ENCODE measurements at places on chromosomes 12 and 14.
A peak's percentile ranks its signal among the peaks of the same experiment; 100 is the strongest.

- DNase-seq = no peak
Observed at GRCh38 chr12:123860377-123860776, 98.3 kb downstream of the DNAH10 start.

DNA sequence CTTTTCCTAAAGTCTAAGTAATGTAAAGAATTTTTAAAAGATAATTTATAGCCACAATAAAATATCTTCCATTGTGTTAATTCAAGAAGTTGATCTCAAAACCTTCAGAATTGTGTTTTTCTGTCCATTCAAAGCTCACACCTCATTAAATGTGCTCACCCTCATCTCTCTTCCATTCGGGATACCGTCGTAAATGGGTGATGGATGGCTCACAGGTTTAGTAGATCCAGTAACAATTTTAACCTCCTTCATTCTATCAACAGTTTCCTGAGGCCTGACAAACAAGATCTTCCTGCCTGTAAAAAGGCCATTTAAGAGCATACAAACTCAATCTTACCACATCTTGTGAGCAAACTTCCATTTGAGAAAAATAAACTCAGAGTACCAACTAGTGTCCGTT is 9.4 kb upstream of the FLRT2 start:
- no peak for DNase-seq

GRCh38 chr12:1439687-1440086 is 154.7 kb downstream of the FBXL14 start:
- no peak for DNase-seq

- DNase-seq = no peak
Observed at GRCh38 chr12:57135527-57136326, 7.4 kb downstream of the LRP1 start.

- no peak for DNase-seq
Observed at GRCh38 chr14:59249029-59249428, 60.6 kb downstream of the DAAM1 start.

DNA sequence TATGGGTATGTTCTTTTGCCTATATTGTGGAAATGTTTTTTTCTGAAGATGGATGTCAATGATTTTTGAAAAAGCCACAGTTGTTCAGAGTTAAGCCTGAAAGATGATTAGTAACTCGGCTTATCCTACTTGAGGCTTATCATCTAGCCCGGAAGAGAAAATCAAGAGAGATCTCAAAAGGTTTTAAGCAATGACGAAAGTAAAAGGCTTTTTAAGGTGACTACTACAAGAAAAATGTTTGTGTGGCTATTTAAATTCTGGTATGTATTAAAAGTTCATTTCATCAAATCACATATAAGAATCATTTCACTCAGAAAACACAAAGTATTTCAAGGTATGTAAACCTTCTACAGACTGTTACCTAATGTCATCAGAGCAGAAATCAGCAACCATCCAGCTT is 40.2 kb downstream of the HEATR5A start:
- DNase-seq = no peak

GRCh38 chr12:6233121-6233971 is 33.1 kb downstream of the CD9 start:
- peak; percentile 69 for DNase-seq

DNA sequence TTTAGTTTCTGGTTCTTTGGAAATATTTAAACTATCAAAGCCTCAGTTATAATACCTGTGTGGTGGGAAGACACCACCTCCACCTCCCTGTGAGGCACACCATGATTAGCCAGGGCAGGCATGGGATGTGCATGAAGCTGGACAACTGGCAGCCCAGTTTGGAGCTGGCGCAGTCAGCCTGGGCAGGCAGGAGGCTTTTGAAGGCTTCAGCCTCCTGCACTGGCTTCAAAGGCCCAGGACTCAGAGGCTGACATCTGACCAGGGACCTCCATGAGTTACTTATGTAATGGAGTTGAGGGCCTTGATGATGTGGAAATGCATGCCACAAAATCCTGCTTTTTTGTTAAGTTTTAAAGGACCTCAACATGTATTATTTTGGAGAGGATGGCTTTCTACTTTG is 30.3 kb downstream of the C14orf132 start:
- no peak for DNase-seq

DNA sequence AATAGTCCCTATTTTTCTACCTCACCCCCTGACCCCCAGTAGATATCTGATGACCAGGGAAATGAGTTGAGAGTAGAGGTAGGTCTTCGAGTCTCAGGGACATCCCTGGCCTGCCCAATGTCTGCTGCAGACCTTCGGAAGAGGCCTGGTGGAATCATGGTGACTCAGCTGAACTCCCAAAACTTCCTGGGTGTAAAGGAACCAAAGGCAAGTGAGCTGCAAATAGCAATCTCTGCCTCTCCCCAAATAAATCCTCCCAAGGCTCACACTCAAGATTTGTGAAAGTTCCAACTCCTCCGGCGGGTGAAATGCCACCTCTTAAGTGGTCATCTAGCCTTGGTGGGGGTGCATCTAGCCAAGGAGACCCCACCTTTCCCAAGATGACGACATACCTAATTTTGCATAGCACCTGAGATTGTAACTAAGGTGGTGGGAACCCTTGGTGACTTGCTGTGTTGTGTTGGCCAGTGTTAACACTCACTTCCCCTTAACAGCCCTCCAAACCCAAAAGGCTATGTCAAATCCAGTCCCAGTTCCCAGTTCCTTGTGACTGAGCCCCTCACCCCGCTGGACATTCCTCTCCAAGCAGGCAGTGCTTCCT is 6.3 kb downstream of the ZFP36L1 start:
- DNase-seq = peak; percentile 20
